HAP-1 (cell line): ENCODE measurements at places on chromosomes 4 and X.

- DNase-seq = no peak
These were observed 191.1 kb downstream of the RAPGEF2 start for GRCh38 chr4:159293811-159294515.

GRCh38 chr4:146291313-146291712, 77.0 kb downstream of the REELD1 start:
- DNase-seq = no peak

GRCh38 chr4:24598025-24598424, 13.7 kb upstream of the DHX15 start:
- no peak for DNase-seq

DNA sequence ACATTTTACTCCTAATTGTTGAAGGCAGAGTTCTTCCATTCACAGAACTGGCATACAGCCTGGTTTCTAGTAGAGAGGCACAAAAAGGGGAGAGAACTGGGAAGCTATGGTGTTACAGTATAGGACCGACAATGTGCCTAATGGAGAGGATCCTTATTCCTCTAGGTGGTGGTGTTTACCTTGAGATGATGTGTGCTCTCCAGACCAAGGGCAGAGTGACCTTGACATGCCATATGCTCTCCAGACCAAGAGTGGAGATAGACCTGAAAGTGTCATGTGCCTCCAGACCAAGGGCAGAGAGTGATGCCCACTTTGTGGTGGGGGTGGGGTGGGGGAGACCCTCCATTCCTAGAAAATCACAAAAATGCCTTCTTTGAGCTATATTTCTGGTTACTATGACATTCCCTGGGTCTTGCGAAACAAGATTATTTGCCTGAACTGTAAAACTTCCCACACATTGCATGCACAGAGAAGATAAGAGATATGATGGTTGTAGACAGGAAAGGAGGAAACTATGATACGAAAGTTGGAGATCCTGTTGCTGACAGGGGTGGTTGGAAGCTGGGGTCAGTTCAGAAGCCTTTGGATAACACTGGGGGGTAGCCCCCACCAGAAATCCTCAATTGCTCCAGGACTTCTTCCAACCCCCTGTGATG, 119.7 kb downstream of the TEX13C start:
- no peak for DNase-seq

DNA sequence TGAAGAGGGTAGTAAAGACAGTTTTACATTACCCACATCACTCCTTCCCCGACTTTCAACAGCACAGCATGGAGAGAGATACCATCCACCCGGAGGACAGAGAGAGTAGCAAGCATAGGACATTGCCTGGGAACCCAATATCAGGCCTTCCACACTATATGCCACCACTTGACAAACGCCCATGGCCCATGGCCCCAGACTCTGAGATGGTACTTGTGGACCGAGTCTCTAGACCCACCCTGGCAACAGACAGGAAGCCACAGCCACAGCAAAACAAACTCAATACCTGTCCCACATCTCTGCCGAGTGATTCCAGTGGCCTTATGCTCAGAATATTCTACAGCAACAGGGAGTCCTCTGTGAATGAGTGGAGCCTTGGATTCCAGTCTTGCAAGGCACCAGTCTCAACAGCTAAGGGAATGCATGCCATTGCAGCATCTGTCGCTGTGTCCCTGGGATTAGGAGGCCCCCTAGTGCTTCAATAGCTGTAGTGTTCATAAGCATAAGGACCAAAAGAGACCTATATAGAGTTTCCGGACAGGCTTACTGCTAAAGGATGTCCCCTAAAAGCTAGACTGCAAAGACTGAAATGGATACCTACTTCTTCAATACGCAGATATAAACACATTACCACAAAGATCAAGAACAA, 14.7 kb upstream of the CT55 start:
- DNase-seq = peak; percentile 65

GRCh38 chrX:40663078-40663740, 15.8 kb upstream of the CXorf38 start:
- no peak for DNase-seq

DNA sequence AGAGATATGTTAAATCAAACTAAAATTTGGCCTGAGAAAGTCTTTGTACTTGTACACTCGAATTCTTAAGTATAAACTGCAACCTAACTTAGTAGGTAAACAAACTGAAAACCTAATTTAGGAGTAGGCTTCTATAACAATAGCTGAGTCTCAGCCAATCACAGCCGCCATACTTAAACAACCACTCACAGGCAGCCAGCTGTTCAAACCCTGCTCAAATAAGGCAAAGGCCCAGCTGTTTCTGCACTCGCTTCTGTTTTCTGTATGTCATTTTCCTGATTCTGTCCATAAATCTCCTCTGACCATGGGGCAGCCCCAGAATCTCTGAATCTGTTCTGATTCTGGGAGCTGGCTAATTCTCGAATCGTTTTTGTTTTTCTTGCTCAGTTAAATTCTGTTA, 7.8 kb upstream of the PLS3 start:
- DNase-seq = peak; percentile 30

DNA sequence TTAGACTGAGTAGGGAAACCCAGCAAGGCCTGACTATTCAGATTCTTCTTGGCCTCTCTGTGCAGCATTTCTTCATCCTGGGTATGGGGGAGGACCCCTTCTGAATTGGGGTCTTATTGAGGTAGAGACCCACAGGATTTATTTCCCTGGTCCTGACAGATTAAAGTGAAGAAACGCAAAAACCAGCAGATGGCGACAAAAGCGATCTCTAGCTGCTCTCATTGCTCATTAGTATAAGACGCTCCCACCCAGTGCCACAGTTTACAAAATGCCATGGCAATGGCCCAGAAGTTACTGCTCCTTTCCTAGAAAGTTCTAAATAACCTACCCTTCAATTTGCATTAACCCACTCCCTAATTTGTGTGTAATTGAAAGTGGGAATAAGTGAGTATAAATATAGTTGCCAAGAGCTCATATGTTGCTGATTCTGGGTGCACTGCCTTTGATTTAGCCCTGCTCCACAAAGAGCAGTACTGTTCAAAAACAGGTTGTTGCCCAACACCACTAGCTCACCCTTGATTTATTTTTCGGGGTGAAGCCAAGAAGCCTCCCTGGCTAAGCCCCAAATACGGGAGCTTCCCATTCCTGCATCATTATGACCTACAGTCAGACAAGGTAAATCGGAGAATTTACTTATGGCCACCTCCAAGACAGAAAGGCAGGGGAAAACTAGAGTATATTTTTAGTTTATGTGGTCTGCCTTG, 3.7 kb upstream of the BEX4 start:
- DNase-seq = peak; percentile 73

DNA sequence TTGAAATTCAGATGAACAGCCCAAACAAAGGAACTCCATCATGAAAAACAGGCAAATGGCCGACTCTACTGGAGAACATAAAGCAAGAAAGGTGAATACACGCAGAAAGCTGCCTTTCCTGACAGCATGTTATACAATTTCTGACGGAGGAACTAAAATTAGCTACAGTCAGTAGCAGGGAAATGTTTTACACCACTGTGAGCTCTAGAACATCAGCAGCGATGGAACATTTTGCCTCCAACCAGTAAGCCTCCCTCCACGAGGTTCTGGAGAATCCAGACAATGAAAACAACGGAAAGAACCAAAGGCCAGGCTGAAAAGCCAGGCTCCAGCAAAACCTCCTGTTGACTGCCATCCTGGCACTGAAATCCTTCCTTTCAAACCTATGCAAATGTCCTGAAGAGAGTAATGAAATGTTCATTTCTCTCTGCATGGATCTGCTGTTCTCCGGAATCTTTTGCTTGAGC, 78.9 kb downstream of the IRF2 start:
- DNase-seq = no peak

DNA sequence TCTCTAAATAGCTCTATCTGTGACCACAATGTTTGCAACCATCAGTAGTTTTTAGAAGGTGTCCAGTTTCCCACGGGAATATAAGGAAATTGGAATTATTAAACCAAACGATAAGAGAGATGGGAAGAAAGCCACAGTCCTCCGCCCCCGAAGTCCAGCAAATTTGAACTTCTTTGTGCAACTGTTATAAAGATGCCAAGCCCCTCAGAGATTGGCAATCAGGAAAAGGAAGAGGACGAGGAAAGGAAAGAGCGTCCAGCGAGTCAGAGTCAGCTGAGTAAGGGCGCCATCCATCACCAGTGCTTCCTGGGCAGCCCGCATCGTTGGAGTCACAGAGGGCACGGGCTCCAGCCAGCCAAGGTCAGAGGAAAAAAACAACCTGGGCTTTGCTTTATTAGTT, 35.7 kb downstream of the LDB2 start:
- DNase-seq = no peak

DNA sequence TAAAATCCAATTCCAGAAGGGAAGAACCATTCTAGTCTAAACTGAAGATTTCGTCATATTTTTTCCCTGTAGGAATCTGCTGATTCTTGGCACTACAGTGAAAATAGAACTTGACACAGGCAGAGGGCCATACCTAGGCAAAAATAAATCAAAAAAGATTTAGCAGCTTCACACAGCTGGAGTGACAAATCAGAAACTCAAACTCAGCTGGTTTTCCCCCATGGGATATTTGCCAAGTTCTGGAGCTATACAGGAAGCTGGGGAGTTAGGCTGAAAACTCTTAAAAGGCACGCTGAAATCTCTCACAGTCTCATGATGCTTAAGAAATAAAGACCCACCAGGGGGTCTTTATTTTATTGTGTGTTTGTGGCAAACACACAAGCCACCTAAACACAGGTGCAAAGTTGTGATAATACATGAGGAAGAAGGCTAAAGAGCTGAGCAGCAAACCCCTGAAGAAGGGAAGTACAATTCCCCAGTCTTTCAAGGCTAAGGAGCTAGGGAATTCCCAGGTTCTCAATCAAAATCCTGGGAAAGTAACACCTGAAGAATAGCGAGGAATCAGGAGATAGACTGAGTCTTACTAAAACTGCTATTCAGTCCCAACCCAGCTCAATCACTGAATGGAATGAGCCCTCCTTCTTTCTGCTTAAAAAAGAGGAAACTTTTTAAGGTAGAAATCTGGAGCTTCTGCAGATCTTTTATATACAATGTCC, 32.1 kb upstream of the BEND2 start:
- no peak for DNase-seq

DNA sequence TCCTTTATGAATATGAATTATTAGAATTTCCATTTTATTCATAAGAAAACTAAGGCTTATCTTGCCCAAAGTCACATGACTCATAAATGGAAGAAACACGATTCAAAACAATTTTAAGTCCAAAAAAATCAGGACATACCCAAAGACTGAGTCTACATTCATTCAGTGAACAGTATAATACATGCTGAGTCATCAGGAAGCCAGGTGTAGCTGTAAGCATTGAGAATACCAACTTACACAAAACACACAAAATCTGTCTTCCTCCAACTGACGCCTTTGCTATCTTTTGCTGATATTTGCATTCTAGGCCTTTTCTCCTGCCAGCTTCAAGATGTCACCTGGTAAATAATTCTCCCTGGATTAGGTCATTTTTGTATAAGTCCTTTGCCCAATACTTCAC, 520.1 kb upstream of the GALNT7 start:
- DNase-seq = no peak
